ENCODE measurements at places on chromosomes 6 and 20.

DNA sequence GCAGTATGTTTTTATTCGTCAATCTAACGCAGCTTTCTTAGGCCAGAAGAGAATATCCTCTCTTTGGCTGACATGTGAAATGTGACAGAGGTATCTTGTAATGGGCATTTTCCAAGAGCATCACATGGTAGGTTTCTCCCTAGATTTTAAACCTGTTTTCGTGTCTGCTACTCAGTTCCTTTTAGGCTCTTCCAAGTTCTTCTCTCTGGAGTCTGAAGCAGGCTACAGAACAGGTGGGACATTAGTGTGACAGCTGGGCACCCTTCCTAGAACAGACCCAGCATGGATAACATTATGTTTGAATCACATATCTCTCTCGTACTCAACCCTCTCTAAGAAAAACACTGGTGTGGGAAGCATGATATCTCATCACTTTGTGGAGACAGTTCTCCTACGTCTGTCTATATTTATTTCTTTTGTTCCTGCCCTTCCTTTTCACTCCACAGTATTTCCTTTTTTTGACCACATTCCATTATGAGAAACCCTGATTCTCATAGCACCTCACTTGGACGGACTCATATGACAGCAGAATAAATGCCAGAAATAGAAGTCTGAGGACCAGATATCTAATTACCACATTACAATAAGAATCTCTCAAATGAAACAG, 263.4 kb downstream of the NKAIN2 start:
- no peaks in the 10 kb centered on the region for H3K27me3 ChIP-seq
- no peak for DNase-seq
- H3K4me1 ChIP-seq: no peaks in the 10 kb centered on the region
- H3K36me3 ChIP-seq: no peaks in the 10 kb centered on the region
- H3K27ac ChIP-seq: no peak overlapping the region

DNA sequence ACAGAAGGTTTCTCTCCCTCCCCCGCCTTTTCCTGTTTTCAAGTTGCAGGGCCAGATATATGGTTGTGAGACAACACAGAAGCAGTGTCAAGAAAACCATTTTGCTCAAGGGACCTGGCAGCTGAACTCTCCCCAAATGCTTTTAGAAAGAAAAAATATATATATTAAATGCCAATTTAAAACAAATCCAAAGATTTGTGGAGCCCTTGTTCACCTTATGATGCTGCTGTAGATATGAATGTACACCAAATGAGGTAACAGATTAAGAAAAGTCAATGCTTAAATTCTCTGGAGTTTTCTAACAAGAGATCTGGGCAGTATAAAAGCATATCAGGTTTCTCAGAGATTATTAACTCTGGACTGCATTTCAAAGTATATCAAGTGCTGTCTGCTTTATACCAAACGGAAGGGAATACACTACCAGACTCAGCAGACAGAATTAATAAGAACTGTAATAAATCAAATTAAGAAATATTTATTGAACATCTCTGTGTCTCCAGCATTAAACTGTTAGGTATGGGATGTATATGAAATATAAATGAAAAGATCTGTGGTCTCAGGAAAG, 357.5 kb downstream of the HDGFL1 start:
- H3K4me3 ChIP-seq: no peak overlapping the region
- H3K36me3 ChIP-seq: no peaks in the 10 kb centered on the region
- H3K4me1 ChIP-seq: no peaks in the 10 kb centered on the region

DNA sequence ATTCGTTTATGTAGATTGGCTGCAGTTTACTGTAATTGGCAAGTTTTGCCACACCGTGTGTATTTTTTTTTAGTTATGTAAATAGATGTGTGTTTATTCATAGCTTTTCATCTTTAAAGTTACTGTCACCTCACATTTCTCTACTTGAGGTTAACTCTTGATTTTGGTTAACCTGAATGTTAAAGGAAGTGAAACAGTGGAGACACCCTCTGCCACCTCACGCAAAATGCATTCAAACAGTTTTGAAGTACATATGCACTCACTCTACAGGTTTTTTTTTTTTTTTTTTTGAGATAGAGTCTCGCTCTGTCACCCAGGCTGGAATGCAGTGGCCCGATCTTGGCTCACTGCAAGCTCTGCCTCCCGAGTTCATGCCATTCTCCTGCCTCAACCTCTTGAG, 17.7 kb downstream of the OR2A4 start:
- no peak overlapping the region for H3K4me3 ChIP-seq
- no peaks in the 10 kb centered on the region for H3K4me1 ChIP-seq
- H3K27ac ChIP-seq: no peak overlapping the region

DNA sequence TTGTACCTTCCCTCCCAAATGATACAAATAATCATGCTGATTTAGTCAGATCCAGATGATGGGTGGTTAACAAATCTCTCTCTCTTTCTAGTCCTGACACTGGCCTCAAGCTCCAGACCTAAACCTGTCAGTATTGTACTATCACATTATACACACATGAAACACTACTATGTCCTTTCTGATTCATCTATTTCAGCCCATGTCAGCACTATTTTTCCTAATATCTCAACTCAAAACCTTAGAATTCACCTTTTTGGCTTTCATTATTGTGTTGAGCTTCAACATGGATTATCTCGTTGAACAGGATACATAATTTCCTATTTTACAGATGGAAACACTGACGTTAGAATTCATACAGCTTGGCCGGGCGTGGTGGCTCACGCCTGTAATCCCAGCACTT, 3.5 kb downstream of the PIGU start:
- no peaks in the 10 kb centered on the region for H3K27me3 ChIP-seq
- no peak overlapping the region for H3K27ac ChIP-seq

GRCh38 chr6:138446821-138447220, 42.8 kb downstream of the HEBP2 start:
- no peak overlapping the region for H3K4me3 ChIP-seq
- H3K4me1 ChIP-seq: no peaks in the 10 kb centered on the region
- H3K36me3 ChIP-seq: no peaks in the 10 kb centered on the region
- no peaks in the 10 kb centered on the region for H3K27me3 ChIP-seq

GRCh38 chr6:132730560-132730959, 16.7 kb upstream of the VNN1 start:
- H3K4me1 ChIP-seq: no peaks in the 10 kb centered on the region
- no peak overlapping the region for H3K27ac ChIP-seq
- H3K27me3 ChIP-seq: no peaks in the 10 kb centered on the region

DNA sequence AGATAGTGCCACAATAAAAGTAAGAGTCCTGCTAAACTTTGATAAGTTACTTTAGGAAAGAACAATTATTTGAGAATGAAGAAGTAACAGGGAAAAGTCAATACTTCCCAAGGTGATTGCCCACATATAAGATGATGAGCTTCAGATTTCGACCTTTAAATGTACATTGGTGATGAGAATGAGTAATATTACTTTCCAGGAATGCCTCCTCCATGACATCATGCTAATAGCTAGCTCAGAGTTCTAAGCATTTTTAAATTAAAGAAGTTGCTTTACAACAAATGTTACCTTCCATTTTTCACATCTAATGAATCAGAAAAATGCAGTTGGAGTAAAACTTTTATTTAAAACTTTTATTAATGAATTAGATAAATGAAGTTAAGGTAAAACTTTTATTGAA, 22.5 kb upstream of the OPN5 start:
- H3K27me3 ChIP-seq: no peaks in the 10 kb centered on the region
- DNase-seq: no peak
- H3K4me3 ChIP-seq: no peak overlapping the region
- no peaks in the 10 kb centered on the region for H3K36me3 ChIP-seq
- no peaks in the 10 kb centered on the region for H3K4me1 ChIP-seq
- H3K27ac ChIP-seq: no peak overlapping the region

GRCh38 chr20:57794600-57795341, 85.0 kb upstream of the PMEPA1 start:
- DNase-seq: no peak
- H3K36me3 ChIP-seq: no peaks in the 10 kb centered on the region
- peak overlapping the region; percentile 18 for H3K27ac ChIP-seq
- H3K4me1 ChIP-seq: no peaks in the 10 kb centered on the region
- no peak overlapping the region for H3K4me3 ChIP-seq

GRCh38 chr6:105495515-105495914, 92.6 kb upstream of the PREP start:
- H3K27ac ChIP-seq: peak overlapping the region; percentile 12
- no peak for DNase-seq
- H3K4me3 ChIP-seq: no peak overlapping the region
- peaks cover 4% of the 10 kb centered on the region for H3K4me1 ChIP-seq

GRCh38 chr6:158161566-158162254, 6.4 kb downstream of the SERAC1 start:
- no peaks in the 10 kb centered on the region for H3K36me3 ChIP-seq
- DNase-seq: no peak
- no peak overlapping the region for H3K4me3 ChIP-seq
- no peak overlapping the region for H3K27ac ChIP-seq
- H3K27me3 ChIP-seq: no peaks in the 10 kb centered on the region

DNA sequence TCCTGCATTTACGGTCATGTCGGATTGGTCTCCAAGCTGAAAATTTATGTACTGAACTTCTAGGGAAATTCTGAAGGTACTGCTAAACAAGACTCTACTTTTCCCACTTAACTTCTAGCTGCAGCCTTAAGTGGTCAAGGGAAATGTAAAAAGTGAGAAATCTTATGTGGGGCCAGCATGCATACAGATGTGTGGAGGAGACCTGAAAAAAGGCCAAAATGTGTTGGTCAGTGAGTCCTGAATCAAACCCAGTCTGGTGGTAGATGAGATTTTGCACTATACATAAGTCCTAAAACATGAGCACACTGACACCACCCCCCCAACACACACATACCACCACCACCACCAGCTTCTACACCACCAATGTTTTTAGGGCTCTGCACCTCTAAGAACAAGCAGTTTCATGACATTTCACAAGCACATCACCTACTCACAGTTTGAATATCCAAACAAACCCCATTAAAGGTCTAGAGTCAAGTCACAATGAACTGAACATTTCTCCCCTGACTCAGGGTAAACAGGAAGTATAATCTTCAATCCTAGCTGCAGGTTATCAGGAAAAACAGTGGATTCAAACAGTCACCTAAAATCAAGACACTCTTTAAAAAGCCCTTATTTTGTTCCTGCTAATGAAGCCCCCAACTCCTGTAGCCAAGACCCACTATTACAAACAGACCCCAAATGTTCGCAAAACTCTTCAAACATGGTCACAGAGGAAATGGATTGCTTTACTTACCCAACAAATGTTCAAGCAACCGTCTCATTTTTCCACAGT, 1.6 kb downstream of the ZMYND8 start:
- H3K36me3 ChIP-seq: no peaks in the 10 kb centered on the region
- H3K27me3 ChIP-seq: no peaks in the 10 kb centered on the region
- peak overlapping the region; percentile 99 for H3K27ac ChIP-seq
- H3K4me3 ChIP-seq: no peak overlapping the region
- DNase-seq: no peak

DNA sequence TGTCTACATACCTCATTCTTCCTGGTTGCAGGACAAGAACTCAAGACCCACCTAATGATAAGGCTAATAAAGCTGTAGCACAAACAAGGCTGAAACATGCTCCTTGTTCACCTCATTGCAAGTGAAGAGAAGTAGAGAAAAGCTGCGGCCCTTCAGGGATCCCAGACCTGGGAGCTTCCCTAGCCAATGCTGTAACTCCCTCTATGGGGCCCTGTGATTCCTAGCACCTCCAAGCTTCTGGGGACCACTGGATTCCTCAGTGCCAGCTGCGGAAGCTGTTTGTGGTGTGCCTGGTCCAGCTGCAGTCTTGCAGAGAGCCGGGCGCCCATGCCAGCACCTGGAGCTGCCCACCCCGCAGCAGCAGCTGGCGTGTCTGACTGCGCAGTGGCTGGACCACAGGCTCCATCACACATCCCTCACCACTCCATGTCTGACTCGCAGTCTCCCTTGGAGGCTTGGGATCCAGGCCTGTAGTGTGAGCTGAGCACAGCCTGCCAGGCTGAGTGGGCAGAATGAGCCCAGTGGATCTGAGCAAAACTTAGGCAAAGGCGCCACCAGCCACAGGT, 737.2 kb upstream of the GJE1 start:
- DNase-seq: no peak
- no peaks in the 10 kb centered on the region for H3K27me3 ChIP-seq
- no peaks in the 10 kb centered on the region for H3K4me1 ChIP-seq
- no peak overlapping the region for H3K4me3 ChIP-seq
